ENCODE measurements at places on chromosomes 12 and 14. TPM values are rescaled to one million over a fixed set of nuclear protein-coding genes. Genes with fewer than 3 reads are reported as not detected.

SPRYD4 gene
- total RNA-seq, result 2.8 TPM

CFAP54 gene
- total RNA-seq, result 4.9 TPM

CCDC175 gene
- not detected for total RNA-seq

GALC gene
- total RNA-seq, result 50.0 TPM

GRCh38 chr14:56716705-56717104 lies 93.6 kb downstream of the OTX2 start:
- no peak overlapping the region for H3K4me3 ChIP-seq
- H3K4me1 ChIP-seq, result no peaks in the 10 kb centered on the region
- DNase-seq, result no peak
- H3K36me3 ChIP-seq, result no peaks in the 10 kb centered on the region
- no peaks in the 10 kb centered on the region for H3K27me3 ChIP-seq

DNA sequence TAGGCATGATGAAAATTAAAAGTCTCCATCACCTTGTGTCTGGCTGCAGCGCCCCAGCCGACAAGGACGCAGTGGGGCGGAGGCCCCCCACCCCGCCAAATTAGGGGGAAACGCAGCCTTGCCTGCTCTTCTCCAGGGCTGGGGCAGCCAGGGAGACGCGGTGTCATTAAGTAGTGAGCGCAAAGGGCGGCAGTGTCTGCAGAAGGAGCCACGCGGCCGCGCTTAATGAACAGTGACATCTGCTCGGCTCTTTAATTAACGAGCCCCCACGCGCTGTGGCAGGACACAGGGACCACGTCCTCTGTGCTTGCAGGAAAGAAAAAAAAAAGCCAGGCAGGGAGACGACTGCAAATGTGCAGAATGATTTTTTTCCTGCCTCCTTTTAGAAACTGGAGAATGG lies 93.4 kb upstream of the NCOR2 start:
- H3K4me1 ChIP-seq, result no peaks in the 10 kb centered on the region
- no peak for DNase-seq
- H3K36me3 ChIP-seq, result no peaks in the 10 kb centered on the region
- H3K4me3 ChIP-seq, result no peak overlapping the region
- no peaks in the 10 kb centered on the region for H3K27me3 ChIP-seq
- no peak overlapping the region for H3K27ac ChIP-seq

LRRK2 gene
- 23.5 TPM for total RNA-seq

- H3K27ac ChIP-seq, result no peak overlapping the region
- H3K27me3 ChIP-seq, result no peaks in the 10 kb centered on the region
- peaks cover 19% of the 10 kb centered on the region for H3K4me1 ChIP-seq
Measured at GRCh38 chr12:2805143-2805520, 7.3 kb upstream of the ITFG2 start.

GRCh38 chr14:94643316-94644101 lies 31.3 kb downstream of the SERPINA3 start:
- H3K4me3 ChIP-seq, result no peak overlapping the region
- H3K27ac ChIP-seq, result no peak overlapping the region
- H3K36me3 ChIP-seq, result no peaks in the 10 kb centered on the region
- no peaks in the 10 kb centered on the region for H3K4me1 ChIP-seq
- H3K27me3 ChIP-seq, result no peaks in the 10 kb centered on the region

TAS2R14 gene
- total RNA-seq, result 10.3 TPM

- no peak overlapping the region for H3K27ac ChIP-seq
- no peaks in the 10 kb centered on the region for H3K4me1 ChIP-seq
- DNase-seq, result no peak
Measured at GRCh38 chr14:55769877-55770276, 189.9 kb downstream of the KTN1 start.

DNA sequence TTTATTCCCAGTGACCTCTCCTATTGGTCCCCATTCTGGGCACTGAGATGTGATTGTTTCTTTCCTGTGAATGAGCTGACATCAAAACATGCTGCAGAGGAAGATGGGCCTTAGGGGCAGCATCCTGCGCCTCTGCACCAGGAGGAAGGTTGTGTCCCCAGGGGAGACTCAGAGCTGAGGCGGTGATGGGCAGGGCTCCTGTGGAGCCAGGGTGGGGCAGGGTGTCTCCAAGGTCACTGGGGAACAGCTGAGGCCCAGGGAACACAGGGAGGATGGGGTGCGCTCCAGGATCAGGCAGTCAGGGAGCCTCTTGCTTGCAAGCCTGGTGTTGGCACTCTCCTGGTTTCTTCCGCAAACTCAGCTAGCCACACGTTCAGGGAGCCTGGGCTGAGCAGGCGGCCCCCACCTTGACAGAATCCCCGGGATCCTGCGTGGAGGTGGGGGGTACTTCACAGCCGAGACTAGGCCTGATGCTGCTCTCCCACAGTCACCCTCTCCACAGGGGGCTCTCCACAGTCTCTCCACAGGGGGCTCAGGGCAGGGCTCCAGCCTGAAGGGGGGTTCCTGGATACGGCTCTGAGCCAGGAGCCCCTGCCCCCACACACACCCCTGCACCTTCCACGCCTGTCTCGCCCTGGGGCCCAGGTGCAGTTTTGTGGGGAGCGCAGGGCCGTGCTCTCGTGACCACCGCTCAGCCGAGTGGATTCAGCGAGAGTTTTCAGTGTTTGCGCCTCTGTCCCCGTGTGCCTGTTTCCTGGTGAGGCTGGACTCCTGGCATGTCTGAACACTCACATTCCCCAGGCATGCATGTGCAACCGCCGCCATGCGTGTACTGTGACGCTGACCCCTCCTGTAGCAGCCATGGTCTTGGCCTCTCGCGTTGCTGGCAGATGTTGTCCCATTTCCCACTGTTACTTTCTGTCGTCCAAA lies 264.7 kb downstream of the SEC23A start:
- no peak overlapping the region for H3K27ac ChIP-seq
- no peak for DNase-seq
- no peak overlapping the region for H3K4me3 ChIP-seq
- no peaks in the 10 kb centered on the region for H3K4me1 ChIP-seq

- H3K4me1 ChIP-seq, result no peaks in the 10 kb centered on the region
- no peaks in the 10 kb centered on the region for H3K36me3 ChIP-seq
- DNase-seq, result no peak
- no peak overlapping the region for H3K27ac ChIP-seq
- no peaks in the 10 kb centered on the region for H3K27me3 ChIP-seq
- H3K4me3 ChIP-seq, result no peak overlapping the region
Measured at GRCh38 chr12:109693160-109693559, 20.5 kb upstream of the FAM222A start.

GRCh38 chr12:97601934-97602720 lies 139.5 kb downstream of the RMST start:
- H3K4me1 ChIP-seq, result peaks cover 11% of the 10 kb centered on the region
- no peaks in the 10 kb centered on the region for H3K36me3 ChIP-seq
- no peak overlapping the region for H3K4me3 ChIP-seq
- H3K27ac ChIP-seq, result peak overlapping the region; percentile 76

CCDC177 gene
- total RNA-seq, result not detected

DNA sequence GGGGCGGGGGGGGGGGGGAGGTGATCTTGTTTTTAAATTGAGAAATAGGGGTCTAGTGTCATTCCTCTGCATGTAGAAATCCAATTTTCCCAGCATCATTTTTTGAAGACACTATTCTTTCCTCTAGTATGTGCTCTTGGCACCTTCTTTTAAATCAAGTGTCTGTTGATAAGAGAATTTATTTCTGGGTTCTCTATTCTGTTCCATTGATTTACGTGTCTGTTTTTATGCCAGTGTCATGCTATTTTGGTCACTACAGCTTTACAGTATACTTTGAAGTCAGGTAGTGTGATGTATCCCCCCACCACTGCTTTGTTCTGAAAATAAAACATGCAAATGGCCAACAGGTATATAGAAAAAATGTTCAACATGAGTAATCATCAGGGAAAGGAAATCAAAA lies 252.7 kb downstream of the MED13L start:
- no peaks in the 10 kb centered on the region for H3K36me3 ChIP-seq
- no peak overlapping the region for H3K4me3 ChIP-seq
- H3K27me3 ChIP-seq, result no peaks in the 10 kb centered on the region
- H3K27ac ChIP-seq, result no peak overlapping the region
- no peak for DNase-seq
- peaks cover 8% of the 10 kb centered on the region for H3K4me1 ChIP-seq

DNA sequence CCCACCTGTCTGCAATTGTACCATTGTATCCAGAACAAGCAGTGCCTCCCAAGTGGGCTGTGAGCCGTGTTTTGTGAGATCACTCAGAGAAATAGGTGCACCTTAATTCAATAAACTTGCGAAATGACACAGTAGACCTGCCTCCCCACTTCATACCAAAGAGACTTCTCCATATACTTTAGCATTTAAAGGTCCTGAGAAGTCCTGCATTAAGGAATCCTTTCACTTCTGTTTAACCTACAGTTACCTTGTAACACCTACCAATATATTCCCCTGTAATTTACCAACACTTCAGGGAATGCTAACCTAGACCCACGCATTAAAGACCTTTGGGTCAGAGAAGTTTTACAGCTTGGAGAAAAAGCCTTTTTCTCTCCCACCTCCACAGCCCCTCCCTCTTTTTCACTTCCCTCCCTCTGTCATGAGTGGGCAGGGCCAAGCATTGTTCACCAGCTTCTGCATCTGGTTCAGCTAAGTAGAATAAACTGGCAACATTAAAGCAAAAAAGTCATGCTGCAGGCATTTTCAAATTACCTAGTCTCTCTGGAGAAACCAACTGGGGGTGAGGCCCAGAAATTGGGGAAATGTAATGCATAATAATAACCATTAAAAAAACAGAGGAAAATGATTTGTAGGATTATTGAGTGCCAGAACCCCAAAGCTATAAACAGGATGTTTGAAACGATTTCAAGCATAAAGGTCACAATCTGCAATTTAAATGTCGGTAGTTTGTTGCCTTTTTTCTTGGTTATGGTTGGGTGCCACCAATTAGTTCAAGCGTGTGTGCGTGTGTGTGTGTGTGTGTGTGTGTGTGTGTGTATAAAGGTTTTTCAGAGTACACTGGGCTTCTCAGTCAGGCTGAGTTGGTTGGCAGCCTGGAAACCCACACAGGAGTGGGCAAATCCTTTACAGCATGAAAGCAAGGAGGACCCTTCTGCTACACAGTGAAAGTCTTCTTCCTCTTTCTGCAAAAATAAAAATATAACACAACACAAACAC lies 13.7 kb upstream of the WSCD2 start:
- no peaks in the 10 kb centered on the region for H3K36me3 ChIP-seq
- no peaks in the 10 kb centered on the region for H3K27me3 ChIP-seq
- DNase-seq, result peak; percentile 65
- H3K27ac ChIP-seq, result peak overlapping the region; percentile 60

- no peak overlapping the region for H3K27ac ChIP-seq
- no peak overlapping the region for H3K4me3 ChIP-seq
- no peaks in the 10 kb centered on the region for H3K4me1 ChIP-seq
- DNase-seq, result no peak
- no peaks in the 10 kb centered on the region for H3K36me3 ChIP-seq
Measured at GRCh38 chr12:89895591-89895990, 187.0 kb upstream of the ATP2B1 start.

DNA sequence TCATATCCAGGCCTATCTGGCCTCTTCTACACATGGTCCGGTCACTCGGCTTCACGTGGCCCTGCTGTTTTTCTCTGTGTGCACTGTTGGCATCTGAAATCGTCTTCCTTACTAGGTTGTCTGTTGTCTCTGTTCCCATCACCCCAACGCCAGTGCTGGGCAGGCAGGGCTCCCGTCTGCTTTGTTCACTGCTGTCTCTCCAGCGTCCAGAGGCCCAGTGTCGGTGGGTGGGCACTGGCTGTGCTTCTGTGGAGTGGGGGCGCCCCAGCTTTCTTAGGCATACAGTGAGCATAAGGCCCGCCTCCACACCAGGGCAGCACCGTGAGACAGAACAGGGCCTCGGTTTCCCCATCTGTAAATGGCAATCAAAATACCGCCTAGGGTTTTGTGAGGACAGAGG lies 153.1 kb downstream of the BCL11B start:
- no peak overlapping the region for H3K4me3 ChIP-seq
- DNase-seq, result no peak
- H3K36me3 ChIP-seq, result no peaks in the 10 kb centered on the region
- H3K27me3 ChIP-seq, result no peaks in the 10 kb centered on the region

LRTM2 gene
- total RNA-seq, result not detected

DNA sequence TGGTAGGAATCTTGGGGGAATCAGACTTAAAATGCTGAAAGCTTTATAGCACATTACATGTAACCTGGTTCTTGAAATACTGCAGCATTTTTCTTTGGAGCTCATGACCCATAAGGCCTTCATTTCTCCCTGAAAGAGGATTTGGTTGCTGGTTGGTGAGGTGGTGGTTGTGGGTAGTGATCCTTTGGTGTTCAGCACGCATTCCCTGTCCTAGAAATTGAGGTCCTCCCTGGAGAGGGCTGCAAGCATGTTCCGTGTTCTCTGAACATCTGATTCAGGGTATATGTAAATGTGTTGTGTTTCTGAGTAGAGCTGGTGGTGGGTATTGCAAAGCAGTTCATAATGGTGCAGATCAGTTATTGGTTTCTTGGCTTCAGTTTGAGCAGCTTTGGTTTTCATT lies 2.0 kb downstream of the SCN8A start:
- H3K36me3 ChIP-seq, result no peaks in the 10 kb centered on the region
- H3K4me3 ChIP-seq, result no peak overlapping the region
- H3K27ac ChIP-seq, result no peak overlapping the region
- H3K27me3 ChIP-seq, result no peaks in the 10 kb centered on the region
- DNase-seq, result no peak

C1QL4 gene
- total RNA-seq, result 1.2 TPM

TMEM121 gene
- total RNA-seq, result 16.2 TPM

DNA sequence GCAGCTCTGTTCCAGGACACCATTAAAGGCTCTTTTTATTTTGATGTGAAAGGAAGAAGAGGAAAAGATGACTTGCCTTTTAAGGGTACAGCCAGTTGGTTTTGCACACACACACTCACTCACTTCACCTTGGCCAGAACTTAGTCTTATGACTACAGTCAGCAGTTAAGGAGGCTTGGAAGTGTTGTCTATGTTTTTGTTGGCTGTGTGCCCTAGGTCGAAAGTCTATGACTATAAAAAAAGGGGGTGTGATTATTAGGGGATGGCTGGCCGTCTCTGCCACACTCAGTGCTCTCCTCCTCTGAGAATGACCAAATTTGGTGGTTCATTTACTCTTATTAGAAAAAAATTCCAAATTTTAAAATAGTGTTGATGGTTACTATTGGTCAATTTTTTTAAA lies 139.5 kb upstream of the OTX2 start:
- no peak overlapping the region for H3K4me3 ChIP-seq
- peak; percentile 81 for DNase-seq
- no peaks in the 10 kb centered on the region for H3K4me1 ChIP-seq
- no peaks in the 10 kb centered on the region for H3K36me3 ChIP-seq

DNA sequence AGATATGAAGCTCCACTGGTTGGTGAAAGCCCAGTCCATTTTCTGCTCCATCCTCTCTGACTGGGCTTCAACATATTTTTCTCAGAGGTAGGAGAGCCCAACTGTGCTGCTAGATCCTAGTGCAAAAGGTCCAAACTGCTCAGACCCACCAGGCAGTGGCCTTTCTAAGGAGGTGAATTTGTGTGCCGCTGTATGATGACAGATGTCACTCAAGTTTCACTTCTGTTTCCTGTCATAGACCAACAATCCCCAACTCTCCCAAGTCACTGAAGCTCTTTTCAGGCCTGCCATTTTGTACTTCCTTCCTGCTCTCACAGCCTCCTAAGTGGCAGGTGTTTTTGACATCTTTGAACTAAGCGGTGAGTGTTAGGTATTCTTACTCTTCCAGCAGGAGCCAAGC lies 16.4 kb upstream of the RNASE4 start:
- H3K4me3 ChIP-seq, result no peak overlapping the region
- no peak for DNase-seq
- H3K4me1 ChIP-seq, result no peaks in the 10 kb centered on the region
- H3K36me3 ChIP-seq, result no peaks in the 10 kb centered on the region
- H3K27me3 ChIP-seq, result peaks cover 4% of the 10 kb centered on the region

Data from thyroid gland (tissue), 4 donors.